ENCODE measurements at places on chromosomes 5 and 9.

GRCh38 chr5:64497386-64497785 is 8.4 kb upstream of the RGS7BP start:
- DNase-seq = no peak

DNA sequence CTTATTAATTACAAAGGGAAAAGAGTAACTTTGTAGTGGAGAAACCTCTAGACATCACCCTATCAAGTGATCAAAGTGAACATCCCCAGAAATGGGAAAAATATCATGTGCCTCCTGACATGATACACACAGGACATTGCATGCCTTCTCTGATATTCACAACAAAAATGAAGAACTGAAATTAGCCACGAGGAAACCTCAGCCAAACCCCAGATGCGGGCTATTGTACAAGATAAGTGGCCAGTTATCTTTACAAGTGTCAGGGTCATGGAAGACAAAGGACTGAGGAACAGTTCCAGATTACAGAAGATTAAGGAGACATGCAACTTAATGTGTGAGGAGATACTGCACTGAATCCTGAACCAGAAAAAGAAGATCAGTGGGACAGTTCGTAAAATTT is 23.8 kb upstream of the NPM1 start:
- DNase-seq = no peak

DNA sequence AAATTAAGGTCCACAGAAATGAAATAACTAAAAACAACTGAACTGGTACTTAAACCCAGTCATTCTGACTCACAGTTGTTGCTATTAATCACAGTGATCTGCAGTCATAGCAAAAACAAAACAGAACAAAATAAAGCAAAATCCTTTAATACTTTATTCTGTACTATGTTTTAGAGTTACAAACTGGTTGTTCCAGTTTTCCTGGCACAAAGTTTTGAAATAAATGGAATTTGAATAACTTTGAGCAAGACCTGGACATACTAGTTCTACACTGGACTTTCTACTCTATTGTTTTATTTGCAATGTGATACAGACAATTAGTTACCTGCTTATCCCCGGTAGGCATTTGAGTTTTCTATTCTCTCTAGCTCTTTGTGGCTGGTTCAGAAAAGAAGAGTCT is 147.9 kb downstream of the DMRT2 start:
- no peak for DNase-seq

DNA sequence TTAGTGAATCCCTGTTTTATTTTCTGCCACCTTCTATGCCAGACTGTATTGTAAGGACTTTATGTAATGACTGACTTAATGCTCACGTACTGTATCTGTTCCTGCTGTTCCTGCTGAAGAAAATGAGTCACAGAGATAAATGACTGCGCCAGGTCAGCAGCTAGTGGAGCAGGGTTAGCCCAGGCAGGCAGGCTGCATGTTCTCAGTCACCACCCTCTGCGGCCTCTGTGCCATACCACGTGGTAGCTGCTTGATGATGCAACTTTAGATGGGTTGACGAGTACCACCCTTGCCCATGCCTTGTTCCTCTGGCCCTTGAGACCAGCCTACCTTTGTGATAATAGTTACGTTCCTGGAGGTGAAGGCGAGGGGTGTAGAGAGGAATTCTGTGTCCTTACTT is 161.9 kb downstream of the TRIO start:
- no peak for DNase-seq

DNA sequence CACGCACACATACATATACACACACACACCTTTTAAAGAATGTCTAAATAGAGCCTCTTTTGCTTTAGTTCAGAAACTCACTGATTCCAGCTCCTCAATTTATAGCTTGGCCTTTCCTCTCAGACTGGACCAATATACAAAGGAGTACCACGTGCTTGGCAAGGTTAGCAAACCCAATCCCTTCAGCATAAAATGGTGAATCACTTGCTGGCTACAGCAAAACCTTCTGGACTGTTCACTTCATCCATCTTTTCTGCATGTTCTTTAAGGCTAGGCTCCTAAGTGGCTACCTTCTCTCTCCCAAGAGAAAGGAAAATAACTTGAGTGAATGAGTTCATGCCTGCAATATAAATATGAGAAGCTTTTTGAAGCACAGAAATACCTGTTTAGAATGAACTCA is 109.7 kb downstream of the LPAR1 start:
- no peak for DNase-seq

- no peak for DNase-seq
Observed at GRCh38 chr9:68418259-68418845, 61.9 kb downstream of the PGM5 start.

DNA sequence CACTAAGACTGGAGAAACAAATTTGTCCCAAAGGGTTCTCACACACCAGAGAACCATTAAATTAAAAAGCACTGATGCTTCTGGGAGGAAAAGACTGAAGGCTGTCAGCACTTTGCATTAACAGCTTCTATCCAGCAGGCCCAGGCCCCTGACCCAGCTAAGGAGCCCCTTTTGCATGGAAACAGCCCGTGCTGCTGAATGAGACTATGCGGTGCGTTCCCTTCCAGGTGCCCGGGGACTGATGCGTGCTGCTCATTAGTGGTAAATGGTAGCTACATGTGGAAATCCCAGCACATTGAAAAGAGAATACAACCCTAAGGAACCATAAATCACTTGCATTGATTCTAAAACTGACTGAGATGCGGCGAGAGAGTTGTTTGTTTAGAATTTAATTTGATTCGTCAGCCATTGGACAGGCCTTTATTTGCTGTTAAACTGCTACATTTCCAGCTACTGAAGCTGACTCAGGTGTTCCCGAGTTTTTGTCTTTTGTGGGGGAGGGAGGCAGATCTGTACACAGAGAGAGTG is 351.0 kb upstream of the SLC24A2 start:
- no peak for DNase-seq

GRCh38 chr5:64603676-64604075 is 86.6 kb upstream of the SHISAL2B start:
- DNase-seq = no peak
